Hair follicle dermal papilla cell (primary cell): ENCODE measurements at places on chromosomes 5 and 9. TPM values are rescaled to one million over a fixed set of nuclear protein-coding genes. Genes with fewer than 3 reads are reported as not detected.

The LCN2 gene
- 0.32 TPM in 1 of 2 replicates, not detected in the other for total RNA-seq

The SPATA31E1 gene
- not detected in 2 replicates for total RNA-seq

The IFNB1 gene
- total RNA-seq = not detected in 2 replicates

The SLC46A2 gene
- not detected in 2 replicates for total RNA-seq

The SLC4A9 gene
- total RNA-seq = not detected in 2 replicates

The PTGS1 gene
- total RNA-seq = 14.2 and 22.7 TPM in 2 replicates

The TMEM215 gene
- not detected in 2 replicates for total RNA-seq

The KIF24 gene
- total RNA-seq = 0.97 TPM in 2 replicates

The RBM18 gene
- total RNA-seq = 10.0 and 11.4 TPM in 2 replicates

The ORM1 gene
- total RNA-seq = not detected in 2 replicates

The FIBCD1 gene
- total RNA-seq = 1.3 and 5.6 TPM in 2 replicates

The PRKAA1 gene
- 106 and 118 TPM in 2 replicates for total RNA-seq

The PCDHB12 gene
- 0.32 and 0.97 TPM in 2 replicates for total RNA-seq

The ANKRD18B gene
- total RNA-seq = not detected in 2 replicates

The PLAC8L1 gene
- not detected in 2 replicates for total RNA-seq

The CTNNAL1 gene
- 108 and 143 TPM in 2 replicates for total RNA-seq

The IL7R gene
- total RNA-seq = 12.0 and 13.2 TPM in 2 replicates

The EXOSC2 gene
- total RNA-seq = 19.3 and 22.7 TPM in 2 replicates

The LEAP2 gene
- total RNA-seq = 0.12 and 0.16 TPM in 2 replicates

The PALM2AKAP2 gene
- 21.5 and 33.4 TPM in 2 replicates for total RNA-seq

The ELOVL7 gene
- total RNA-seq = 0.49 and 0.97 TPM in 2 replicates

The GRIN1 gene
- total RNA-seq = 0.12 TPM in 1 of 2 replicates, not detected in the other

The KCNN2 gene
- total RNA-seq = under 0.01 TPM in 1 of 2 replicates, not detected in the other
